RCC 7860 (cell line): ENCODE measurements at places on chromosomes 7 and 10.

DNA sequence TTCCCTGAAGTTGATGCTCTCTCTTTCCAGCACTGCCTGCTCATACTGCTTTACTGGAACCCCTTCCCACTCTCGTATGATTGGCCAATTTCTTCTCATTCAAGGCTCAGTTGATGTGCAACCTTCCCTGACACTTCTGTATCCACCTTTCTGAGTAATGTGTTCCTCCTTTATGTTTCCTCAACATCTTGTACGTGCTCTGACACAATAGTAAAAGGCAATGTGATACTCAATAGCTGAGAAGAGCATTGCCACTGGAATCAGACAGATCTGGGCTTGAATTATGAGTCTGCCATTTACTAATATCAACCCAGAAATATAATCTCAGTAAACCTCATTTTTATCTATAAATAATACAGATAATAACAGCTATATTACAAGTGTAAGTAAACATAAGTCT, 34.7 kb downstream of the ARL4A start:
- no peak for DNase-seq

GRCh38 chr10:60508831-60509230, 119.2 kb upstream of the ANK3 start:
- no peak for DNase-seq

- DNase-seq = peak; percentile 90
Observed at GRCh38 chr7:41886901-41887311, 184.0 kb upstream of the INHBA start.

GRCh38 chr10:506451-507354, 182.8 kb downstream of the DIP2C start:
- DNase-seq = peak; percentile 20

GRCh38 chr10:69508738-69509340, 57.6 kb downstream of the TSPAN15 start:
- no peak for DNase-seq

GRCh38 chr10:18472977-18473376, 178.4 kb downstream of the NSUN6 start:
- DNase-seq = no peak

- DNase-seq = no peak
Observed at GRCh38 chr7:69691734-69692133, 93.5 kb downstream of the AUTS2 start.

GRCh38 chr10:116316503-116316902, 7.7 kb upstream of the CCDC172 start:
- peak; percentile 54 for DNase-seq

GRCh38 chr7:50164559-50165170, 71.6 kb upstream of the ZPBP start:
- DNase-seq = no peak

DNA sequence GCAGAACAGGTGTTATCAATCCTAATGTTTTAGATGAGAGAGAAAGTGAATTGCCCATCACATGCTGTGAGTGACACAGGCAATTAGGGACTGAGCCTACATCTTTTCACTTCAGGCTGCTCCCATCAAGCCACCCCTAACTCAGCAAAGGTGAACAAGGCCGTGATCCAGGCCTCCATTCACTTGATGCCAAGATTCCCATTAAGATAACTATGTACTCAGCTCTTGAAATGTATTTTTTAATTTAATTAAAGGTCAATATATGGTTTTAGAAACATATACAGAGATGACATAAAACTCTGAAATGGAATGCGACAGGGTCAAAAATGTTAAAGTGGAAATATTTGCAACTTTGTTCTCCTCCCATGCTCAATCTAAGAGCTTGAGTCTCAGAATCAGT, 27.9 kb upstream of the UBE2H start:
- no peak for DNase-seq

DNA sequence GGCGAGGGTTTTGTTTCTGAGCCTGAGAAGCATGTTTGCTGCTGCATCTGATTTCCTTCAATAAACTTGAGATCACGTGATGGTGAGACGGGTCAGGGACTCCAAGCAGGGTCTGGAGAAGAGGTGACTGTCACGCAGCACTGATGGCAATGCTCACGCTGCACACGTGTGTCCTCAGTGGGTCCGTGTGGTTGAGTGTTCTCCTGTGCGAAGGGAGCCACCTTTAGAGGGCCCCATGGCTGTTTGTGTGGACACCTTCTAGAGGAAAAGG, 100.4 kb downstream of the WDR37 start:
- no peak for DNase-seq

DNA sequence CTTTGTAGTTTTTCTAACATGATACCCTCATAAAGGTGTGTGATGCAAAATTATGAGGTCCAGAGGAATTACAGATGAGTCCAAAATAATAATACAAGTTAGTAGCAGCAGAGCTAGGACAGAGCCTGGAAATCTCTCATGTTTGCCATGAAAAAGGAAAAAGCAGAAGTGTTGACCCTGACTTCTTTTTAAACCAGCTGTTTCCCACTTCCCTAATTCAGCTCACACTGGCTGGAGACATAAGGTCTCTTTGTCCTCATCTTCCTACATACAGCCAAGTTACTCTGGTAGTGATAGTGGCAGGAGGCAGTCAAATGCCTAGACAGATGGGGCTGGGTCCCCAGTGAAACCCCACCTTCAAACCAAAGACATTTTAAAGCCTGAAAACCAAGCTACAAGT, 269.2 kb downstream of the C7orf25 start:
- DNase-seq = no peak

DNA sequence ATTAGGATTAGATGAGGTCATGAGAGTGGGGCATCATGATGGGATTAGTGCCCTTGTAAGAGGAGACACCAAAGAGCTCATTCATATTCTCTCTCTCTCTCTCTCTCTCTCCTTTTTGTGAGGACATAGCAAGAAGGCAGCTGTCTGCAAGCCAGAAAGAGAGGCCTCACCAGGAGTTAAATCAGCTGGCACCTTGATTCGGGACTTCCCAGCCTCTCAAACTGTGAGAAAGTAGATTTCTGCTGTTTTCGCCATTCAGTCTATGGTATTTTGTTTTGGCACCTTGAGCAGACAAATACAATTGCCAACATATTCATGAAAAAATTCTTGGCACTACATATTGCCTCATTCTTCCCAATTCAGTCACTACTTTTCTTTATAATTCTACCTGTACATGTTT, 20.6 kb upstream of the ATAD1 start:
- DNase-seq = no peak
